ENCODE measurements at places on chromosomes 3 and 15.

- no peak for DNase-seq
These were observed 6.4 kb downstream of the NPAP1 start for GRCh38 chr15:24682002-24682401.

- DNase-seq = no peak
These were observed 65.0 kb downstream of the THBS1 start for GRCh38 chr15:39645976-39646257.

DNA sequence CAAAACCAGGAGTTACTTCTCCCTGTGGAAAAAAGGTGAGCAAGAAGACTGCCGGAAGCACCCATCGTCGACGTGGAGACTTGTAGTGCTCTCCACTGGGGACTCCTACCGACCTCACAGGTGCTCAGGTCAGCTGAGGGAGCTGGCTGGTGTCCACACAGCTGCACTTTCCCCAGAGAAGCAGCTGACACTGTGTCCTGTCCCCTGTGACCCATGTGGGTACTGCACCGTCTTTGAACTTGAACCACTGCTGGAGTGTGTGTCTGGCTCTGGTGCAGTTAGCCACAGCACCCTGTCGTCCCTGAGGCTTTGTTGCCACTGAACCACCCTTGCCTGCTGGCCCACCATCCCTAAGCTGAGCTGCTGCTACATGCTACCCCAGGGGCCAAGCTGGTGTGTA is 270.8 kb downstream of the CACNA2D3 start:
- no peak for DNase-seq

DNA sequence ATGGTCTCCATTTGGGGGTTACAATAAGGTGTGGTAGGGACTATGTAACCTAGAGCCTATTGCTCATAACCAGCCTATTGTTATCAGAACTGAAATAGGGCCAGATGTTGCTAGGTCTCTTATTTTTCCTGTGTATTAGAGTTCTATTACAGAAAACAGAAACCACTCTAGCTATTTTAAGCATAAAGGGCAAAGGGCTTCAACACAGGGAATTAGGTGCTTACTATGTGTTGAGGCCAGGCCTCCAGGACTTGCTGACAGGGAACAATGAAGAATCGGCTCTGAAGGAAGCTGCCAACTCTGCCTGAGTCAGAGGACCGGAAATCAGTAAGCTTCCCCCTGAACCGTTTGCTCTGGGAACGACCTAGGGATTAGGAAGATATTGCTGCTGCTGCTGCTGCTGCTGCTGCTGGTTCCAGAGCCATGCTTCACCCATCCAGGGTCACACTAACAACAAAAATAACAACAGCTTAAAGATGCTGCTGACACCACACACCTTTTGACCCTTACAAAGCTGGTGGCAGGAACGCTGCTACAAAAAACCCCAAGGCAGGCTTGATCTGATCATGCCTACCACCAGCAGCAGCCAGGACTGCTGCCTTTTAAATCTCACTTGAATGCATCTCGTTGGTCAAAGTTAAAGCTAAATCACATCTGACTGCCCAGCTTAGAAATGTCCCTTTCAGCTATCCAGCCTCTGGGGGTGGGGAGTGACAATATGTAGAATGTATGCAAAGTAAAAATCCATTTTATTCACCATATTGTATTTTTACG is 276.9 kb upstream of the IL12A start:
- no peak for DNase-seq

DNA sequence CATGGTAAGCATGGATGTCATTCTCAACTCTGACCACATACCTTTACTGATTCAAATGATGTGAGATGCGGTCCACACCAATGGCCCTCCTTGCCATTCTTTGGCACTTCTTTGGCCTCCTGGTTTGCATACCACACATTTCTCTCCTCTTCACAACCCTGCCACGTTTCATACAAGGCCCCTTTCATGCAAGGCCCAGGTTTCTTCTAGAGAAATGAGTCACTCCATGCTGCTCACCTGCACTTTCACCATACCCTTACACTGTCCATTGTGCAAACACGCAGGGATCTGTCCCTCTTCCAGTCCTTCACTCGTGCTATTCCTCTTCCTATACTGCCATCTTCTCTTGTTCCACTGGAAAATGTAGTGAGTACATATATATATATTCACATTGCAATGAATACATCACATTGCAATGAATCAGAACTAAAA is 24.4 kb upstream of the SLC24A5 start:
- DNase-seq = no peak

DNA sequence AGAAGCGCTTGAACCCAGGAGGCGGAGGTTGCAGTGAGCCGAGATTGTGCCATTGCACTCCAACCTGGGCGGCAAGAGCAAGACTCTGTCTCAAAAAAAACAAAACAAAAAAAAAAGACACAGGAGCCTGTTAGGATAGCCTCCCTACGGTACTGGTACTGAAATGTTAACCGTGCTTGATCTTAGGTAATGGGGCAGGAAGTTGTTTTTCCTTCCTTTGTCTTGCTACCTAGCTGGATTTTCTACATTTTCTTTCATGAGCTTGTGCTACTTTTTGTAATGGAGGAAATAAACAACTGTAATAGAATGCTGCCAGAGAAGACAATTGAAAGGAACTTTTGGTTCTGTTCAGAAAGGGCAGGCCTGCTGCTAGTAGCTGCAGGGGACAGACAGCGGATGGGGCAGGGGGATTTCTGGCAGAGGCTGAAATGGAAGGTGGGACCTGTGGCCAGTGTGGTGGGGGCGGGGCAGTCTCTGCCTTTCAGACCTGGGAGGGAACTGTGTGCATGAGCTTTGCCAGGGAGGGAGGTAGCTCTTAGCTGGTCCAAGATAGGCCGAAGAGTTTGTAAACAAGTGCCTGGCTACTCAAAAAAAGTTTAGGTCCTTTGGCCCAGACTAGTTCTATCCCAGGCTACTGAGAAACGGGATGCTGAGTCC is 49.0 kb upstream of the SEMA4B start:
- DNase-seq = no peak

GRCh38 chr3:133734305-133734704 is 11.9 kb upstream of the TF start:
- DNase-seq = no peak

GRCh38 chr15:61753018-61753710 is 307.1 kb downstream of the VPS13C start:
- DNase-seq = no peak

- no peak for DNase-seq
These were observed 36.9 kb downstream of the PCOLCE2 start for GRCh38 chr3:142852009-142852408.

DNA sequence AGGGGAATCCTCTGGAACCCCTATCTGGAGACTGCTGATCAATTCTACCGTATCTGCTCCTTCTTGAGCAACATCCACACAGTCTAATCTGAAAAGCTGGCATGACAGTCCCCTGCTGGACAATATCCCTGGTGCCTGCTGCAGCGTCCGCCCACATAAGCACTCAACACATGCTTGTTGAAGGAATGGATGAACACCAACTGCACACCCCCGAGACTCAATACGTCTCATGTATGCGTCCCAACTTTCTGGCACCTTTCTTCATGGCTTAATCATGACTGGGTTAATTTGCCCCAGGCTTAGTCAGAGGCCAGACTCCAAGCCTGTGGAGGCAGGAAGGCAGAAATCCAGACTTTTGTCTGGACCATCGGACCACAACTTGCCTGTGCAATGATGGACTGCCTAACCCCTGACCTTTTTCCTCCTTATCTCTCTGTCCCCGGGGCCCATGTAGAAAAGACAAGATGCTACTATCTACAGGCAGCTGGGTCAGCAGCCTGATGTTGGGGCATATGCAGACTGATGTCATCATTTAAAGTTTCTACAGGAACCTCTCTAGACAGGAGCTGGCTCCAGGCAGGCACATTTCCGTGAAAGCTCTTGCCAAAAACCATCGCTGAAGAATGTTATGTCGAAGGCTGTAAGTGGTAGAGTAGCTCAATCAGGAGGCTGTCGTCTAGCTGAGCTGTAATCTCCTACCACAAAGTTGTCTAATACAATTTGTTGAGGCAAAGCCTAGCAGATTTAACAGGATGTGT is 114.1 kb upstream of the TPM1 start:
- no peak for DNase-seq

DNA sequence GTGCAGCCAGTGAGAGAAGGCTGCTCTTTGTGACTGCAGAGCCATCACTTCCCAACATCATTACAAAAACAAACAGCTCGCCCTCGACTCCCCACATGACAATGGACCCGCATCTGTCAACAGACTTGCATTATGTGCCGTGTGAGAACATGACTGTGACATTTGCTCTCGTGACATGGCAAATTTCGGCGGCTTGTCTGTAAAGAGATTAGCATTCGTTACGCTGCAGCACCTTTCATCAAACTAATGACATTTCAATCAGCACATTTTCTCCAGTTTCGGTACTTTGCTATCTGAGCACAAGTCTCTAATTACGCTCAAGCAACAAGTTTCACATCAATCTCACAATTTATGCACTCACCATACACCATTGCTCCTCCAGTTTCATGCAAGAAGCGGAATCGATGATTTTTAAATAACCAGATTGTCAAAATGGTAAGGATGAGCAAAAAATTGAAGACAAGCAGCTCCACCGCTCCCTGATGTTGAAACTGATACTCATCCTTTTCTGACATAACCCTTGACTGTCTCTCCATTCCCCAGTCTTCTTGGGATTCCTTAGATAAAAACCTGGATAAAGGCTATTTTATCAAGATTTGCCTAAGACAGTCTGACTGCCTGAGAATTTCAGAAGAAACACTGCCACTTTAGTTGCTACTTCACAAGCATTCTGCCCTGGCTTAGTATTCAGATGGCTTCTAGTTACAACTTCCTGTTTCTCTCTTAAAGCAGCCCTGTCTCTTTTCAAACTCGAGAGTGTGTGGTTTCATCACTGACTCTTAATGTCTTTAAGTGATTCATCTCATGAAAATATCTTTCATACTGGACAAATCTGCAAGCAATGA is at the start of gene SLC9A9:
Gene SLC9A9 (minus strand): TSS at position 682 of the 845 bp plus-strand sequence. CDS start 146 bp downstream, at position 536.
- peak; percentile 34 for DNase-seq

- no peak for DNase-seq
These were observed 148.8 kb downstream of the SCAPER start for GRCh38 chr15:76756381-76756780.

DNA sequence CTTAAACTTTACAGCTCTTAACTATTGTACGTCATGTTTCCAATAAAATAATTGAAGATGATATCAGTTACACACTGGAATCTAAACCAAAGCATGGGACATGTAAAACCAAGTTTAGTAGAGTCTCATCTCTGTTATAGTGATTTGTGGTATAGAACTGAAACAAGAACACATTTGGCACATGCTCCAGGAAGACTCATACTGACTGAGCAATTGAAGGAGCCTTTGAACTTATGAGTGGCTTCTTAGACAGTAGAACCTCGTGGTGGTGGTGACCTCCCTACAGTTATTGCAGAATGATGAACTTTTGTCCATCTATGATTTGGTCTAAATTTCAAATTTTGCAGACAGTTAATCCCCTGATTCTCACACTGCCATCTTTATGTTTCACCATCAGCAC is 729.7 kb downstream of the ROBO1 start:
- no peak for DNase-seq

DNA sequence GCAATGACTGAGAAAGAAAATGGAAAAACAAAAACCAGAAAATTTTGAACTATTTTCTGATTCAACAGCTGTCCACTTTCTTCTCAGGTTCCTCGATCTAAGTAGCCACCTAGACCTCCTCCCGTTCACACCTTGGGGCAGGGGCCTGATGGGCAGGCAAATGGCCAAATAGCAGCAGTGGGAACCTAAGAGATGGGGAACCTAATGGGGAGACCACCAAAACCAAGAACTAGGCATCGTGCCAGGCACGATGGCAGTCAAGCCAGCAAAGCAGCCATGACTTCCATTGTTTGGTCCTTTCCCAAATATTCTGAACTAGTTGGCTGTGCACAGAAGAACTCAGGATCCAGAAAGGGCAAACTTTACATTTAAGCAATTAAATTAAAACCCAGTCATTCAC is 57.1 kb downstream of the CAPN7 start:
- no peak for DNase-seq

- no peak for DNase-seq
These were observed 4.9 kb downstream of the MRPL47 start for GRCh38 chr3:179599531-179599930.

- DNase-seq = no peak
These were observed 212.6 kb upstream of the PLSCR5 start for GRCh38 chr3:146817704-146818103.

DNA sequence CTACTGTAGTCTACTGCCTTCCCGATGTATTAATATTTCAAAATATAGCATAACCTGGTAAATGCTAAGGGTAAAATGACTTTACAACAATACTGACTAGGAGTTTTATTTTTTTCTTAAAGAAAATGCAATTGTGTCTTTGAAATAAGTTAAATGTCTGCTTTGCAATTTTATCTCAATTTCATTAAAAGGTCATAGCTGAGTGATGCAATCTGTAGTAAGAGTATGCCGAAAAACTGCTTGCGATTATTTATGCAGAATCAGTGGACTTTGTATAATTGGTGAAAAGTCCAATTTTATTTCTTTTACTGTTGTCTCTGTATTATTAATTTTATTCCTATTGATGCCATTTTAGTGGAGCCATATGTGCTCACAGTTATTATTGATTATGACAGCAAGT is 1143.6 kb upstream of the EPHA6 start:
- DNase-seq = no peak

GRCh38 chr3:133475245-133476010 is 75.6 kb downstream of the BFSP2 start:
- DNase-seq = no peak

DNA sequence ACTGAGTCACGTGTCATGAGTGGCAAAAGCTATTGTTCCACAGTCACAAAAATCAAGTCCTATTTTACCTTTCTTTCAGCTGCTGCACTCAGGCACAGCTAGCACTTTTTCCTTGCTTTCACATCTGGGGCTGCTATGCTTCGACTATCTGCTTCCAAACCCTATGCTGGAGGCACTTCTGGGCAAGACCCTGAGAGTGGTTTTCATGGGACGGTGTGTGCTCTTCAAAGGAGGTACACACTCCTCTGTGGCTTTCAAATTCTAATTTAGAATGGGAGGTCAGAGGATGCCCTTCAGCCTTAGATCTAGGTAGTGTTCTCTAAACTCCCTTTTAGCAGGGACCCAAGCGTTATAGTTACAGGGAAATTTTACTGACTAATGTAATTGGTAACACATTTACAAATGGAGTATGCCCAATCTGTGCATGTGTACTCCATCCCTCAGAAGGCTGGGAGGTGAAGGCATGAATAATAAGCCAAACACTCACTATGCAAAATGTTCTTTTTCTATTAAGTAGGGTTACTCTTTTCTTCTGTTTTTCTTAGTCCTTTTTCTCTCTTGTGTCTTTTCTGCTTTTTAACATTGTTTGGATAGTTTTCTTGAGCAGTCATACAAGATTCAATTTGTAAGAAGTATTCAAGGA is 188.3 kb downstream of the LSAMP start:
- DNase-seq = no peak

GRCh38 chr15:32998979-32999672 is 195.4 kb downstream of the FMN1 start:
- DNase-seq = no peak

- DNase-seq = no peak
These were observed 309.2 kb downstream of the PDCD6IP start for GRCh38 chr3:34107669-34108068.

All from hypothalamus (tissue), 51 donors.